Fibroblast of gingiva (primary cell): ENCODE measurements at places on chromosomes 6 and 20.

DNA sequence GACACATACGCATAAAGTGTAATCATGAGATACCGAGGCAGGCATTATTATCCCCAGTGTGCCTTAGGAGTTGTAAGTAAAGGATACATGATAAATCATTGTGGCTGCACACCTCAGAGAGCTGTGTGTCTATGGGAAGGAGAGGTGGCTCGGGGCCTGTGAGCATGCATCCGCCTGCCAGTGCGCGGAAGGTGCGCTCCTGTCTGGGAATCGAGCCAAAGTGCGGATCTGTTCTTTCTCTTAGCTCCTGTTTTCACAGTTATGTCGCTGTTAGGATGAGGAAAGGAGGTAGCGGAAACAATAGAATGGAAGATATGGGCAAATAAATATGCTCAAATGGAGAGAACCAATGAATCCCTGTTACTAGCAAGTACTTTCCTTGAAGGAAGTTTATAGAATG, 98.0 kb downstream of the ANKRD6 start:
- no peak for DNase-seq

DNA sequence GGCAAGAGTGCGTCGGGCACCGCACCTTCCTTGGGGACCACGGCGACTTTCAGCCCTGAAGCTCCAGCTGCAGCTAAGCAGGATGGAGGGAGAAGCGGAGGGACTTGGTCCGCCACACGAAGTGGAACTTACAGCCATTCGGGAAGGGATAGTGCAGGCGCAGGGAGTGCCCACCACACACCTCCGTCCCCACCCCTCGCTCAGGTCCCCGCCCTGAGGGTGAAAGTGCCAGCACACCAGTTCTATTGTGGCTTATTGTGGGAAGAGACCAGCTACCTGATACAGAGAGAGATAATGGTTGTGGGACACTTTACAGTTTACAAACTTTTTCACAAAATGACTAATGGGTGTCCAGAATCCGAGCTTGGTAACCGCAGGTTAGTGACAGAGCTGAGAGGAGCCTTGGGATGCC, 76.1 kb downstream of the IRF4 start:
- no peak for DNase-seq

- DNase-seq: no peak
These were observed 52.4 kb upstream of the TPD52L1 start for GRCh38 chr6:125101128-125101527.

GRCh38 chr6:139174961-139175360, 40.1 kb downstream of the HECA start:
- DNase-seq: no peak

DNA sequence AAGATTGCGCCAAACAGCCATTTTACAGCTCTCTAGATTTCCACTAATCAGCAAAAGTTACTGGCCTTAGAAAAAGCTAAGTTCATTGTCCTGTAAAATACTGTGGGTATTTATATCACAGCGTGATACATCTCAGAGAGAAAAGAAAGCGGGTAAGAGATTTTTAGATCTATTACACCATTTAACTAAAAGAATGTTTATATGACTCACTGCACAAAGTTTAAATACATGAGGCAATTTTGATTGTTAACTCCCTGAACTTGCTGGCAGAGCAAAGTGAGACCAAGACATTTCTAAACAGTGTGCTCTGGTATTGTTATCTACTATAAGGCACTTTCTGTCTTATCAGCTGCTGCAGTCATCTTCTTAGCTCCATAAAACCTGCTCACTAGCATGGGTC, 314.3 kb downstream of the EPHA7 start:
- no peak for DNase-seq

DNA sequence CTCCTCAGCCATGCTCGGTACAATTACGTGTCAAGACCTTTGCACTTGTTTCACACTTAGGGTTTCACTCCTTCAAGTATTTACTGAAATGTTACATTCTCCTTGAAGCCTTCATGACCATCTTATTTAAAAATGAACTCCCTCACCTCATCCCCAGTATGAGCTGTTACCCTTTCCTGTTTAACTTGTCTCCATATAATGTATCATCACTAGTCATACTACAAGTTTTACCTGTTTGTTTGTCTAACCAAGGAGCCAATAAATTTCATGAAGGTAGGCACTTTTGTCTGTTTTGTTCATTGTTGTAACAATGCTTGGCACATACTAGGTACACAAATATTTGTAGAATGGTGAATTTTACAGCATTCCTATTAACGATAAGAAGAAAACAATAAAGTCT, 46.1 kb upstream of the MTRF1L start:
- DNase-seq: no peak

GRCh38 chr6:2658788-2659187, 91.9 kb downstream of the MYLK4 start:
- no peak for DNase-seq
